ENCODE measurements at places on chromosomes 3 and 15.

DNA sequence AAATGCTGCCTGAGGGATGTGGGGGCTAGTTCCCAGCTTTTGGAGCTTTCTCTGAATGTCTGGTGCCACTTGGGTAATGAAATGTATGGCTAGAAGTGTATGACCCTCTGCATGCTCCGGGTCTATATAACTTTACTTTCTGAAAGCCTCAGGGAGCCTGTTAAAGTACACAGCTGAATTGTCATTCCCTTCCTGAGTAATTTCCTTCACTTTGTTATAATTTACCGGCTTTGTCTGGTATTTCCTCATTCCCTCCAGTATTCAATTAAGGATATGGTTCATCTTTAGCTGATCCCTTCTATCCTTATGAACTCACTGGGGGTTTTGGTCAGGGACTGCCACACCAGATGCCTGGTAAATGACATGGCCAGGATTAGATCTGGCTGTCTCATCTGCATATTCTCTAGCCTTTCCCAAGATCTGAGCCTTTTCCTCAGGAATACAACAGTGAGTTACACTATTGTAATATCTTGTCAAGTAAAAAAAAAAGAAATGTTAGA is 620.3 kb downstream of the ZPLD1 start:
- DNase-seq: no peak

DNA sequence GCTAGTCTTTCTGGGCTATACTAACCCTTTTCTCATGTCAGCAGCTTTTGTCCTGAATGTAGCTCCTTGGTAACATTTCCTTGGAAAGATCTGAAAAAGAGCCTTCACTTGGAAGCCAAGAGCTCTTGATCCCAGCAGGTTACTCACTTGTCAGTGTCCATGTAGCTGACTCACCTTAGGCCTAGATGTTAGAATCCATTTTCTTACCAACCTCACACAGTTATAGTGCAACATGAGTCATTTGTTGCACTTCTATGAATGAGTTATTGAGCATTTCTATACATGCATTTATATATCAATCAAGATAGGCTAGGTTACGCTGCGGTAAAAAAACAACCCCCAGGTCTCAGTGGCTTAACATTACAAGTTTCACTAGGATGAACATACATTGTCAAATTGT is 106.8 kb upstream of the SLC7A14 start:
- DNase-seq: no peak

- no peak for DNase-seq
These were observed 205.8 kb downstream of the SSR3 start for GRCh38 chr3:156349111-156349510.

DNA sequence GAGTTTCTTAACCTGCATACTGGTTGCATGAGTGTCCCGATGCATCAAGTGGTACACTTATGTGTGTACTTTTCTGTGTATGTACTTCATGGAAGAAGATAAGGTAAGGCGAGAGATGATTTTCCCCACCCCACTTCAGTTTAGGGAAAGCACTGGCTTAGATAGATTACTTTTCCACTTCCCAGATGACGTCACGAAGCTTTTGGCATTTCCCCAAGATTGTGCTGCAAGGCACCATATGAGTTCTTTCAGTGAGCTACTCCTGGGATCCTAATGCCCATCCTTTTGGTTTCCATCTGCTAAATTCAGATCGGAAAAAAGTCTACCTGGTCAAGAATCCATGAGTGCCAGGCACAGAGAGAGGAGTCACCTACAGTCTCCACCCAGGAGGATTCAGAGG is 4.5 kb downstream of the IL17RB start:
- DNase-seq: no peak

- no peak for DNase-seq
These were observed 53.7 kb downstream of the CGGBP1 start for GRCh38 chr3:88005066-88005465.

DNA sequence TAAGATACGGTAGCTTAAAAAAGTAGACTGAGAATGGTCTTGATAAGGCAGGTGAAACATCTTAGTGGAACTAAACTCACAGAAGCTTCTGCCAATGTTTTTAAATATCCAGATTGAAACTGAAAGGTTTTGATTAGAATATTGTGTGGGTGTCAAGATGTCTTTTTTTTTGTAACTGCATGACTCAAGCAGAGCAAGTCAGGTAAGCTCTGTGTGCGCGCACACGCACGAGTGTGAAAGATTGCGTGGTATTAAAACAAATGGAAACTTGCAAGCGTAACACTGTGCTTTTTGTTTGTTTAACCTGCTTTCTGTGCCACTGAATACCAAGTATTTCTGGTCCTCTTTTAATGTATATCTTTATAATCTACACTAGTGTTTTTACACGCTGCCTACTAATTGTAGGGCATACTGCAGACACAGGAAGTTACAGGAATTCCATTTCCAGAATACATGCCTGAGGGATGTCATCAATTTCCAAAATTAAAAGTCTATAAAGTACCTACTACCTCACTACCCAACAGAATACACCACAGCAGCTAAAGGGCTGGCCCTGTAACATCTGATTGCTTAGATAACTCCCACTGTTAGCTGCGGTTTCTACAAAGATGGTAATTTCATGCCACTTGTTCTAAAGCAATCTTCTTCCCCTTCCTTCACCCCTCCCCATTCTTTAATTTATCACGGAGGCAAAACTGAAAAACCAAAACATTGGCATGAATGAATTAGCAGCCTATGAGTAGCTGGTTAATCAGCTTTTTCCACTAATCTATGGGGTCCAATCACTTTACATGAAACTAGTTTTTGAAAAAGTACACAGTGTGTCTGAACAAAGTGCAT is 472.8 kb downstream of the SHQ1 start:
- no peak for DNase-seq

DNA sequence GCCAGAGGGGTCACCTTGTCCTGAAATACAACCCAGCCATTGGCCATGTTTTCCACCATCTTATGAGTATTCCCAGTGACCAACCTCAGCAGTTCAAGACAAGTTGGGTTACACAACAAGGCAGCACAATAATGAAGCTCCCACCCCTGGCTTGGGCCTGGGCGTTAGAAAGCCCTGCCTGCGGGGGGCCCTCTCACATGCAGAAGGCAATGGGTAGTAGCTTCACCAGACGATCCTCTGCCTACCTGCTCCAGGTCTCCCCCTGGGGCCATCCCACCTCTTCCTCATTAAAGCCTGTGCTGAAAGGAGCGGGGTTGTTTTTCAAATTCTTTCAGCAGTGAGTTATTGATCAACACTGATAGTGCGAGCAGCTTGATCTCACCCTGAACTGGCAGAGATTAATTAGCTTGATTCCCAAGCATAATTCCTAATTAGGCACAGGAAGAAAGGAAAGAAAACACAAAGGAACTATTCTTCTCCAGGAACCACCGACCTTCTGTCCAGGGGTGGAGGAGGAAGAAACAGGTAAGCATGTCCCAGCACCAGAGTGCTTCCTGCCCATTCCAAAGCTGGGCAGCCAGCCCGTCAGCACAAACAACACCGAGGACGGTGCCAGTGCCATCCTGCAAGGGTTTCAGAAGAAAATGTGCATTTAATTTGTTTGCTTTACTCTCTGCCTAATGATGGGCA is 79.7 kb upstream of the CGNL1 start:
- no peak for DNase-seq

DNA sequence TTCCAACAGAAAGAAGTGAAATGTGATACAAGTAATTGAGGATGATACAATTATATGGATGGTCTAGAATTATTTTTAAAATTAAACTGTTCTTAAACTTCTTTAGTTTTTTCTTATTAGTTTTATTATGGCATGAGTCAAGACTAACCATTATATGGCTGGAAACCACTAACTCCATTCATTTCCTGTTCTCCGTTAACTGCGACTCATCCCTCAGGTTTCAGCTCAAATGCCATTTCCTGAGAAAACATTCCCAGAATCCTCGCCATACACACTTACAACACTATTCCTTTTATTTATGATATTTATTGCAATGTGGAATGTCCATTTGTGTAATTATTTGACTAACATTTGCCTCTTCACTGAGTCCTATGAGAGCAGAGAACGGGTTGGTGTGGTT is 394.1 kb downstream of the SOX2 start:
- DNase-seq: no peak

- no peak for DNase-seq
These were observed 583 bp upstream of the RBSN start for GRCh38 chr3:15099364-15100098.
